Fibroblast of villous mesenchyme (primary cell): ENCODE measurements at places on chromosomes 2 and 18.

DNA sequence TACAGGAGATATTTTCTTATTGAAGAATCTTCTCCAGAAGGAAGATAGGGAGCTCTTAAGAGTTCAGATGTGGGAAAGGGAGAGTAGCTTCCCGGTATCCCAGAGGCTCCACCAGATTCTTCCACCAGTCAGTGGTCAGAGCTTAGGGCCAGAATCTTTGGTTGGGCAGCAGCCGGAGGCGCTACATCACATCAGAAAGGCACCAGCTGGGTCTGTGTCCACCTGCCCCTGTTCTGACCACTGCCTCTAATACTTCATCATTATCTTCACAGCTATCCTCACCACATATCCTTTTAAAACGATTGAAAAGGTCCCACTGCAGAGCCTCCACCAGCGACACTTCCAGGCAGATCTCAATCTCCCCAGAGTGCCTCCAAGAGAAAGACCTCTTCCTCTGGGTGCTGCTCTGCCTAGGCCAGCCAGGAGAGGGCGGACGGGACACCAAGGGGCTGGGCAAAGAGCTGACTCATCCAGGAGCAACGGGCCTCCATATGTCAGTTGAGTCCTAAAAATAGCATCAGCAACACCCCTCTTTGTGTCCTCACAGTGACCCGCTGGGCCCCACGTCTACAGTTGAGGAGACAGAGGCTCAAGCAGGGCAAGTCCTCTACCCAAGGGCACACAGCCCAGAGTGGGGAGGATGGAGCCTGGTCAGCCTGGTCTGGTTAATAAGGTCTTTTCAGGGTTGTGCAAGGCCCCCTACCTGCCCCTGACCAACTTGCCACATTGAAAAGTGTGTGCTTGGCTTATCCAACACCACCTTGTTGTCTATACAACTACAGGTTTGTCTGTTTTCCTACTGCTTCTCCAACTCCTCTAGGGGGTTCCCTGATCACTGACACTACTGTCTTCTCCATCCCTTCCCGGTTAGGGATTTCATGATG, 81.2 kb downstream of the ADD2 start:
- DNase-seq: peak; percentile 52

- DNase-seq: peak; percentile 85
Measured at GRCh38 chr2:223598994-223599639, 3.0 kb downstream of the SCG2 start.

DNA sequence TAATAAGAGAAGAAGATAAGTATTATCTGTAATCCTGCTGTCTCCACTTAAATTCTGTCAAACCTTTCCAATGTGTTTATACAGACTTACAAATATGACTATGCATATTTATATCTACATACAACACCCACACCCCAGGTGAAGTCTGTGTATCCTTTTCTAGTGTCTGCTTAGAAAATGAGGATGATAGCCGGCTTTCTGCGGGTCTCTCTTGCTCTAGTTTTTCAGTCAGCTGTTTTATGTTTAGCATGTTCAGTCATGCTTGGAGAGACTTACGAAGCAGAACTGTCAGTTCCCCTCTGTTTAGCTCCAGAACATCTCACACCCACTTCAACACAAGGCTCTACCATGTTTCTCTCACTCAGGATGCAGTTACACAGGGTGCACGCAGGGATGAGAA, 137.3 kb upstream of the NFATC1 start:
- DNase-seq: no peak

DNA sequence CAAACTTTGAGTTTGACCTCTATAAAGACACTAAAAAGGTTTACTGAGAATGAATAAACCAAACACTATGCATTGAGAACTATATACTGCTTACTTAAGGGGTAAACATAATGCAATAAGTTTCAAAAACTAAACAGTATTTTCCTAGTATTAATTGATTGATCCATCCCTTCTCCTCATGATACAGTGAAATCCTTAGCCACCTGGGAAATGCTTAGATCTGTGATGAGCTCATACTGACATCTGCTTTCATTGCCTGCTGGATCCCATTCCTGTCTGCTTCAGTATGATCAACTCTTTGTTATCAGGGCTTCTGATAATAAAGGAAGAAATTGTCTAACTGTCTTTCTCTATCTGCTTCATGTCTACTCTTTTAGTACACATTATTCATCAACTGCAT, 74.9 kb upstream of the UBE2E3 start:
- DNase-seq: no peak

DNA sequence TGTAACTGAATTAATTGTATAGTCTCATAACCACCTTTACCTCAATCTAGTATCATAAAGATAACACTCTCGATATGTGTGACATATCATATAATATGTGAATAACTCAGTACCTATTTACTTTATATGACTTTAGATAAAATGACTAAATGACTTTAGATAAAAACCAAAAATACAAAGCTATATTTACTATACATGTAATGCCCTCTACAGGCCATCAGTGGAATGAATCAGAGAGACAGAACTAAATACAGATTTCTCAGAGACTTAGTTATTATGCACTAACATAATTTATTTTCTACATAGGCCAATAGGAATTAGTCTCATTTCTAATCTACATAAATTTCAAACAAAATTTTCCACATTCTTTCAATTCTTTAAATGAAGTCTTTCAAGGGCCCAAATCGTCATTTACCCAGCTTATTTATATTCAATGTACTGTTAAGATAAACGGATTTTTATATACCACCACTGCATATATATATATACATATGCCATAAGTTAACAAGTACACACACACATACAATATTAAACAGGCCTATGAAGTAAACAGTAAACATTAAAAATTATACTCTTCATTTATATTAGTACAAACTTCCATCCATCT, 219.9 kb downstream of the EXOC6B start:
- peak; percentile 26 for DNase-seq

DNA sequence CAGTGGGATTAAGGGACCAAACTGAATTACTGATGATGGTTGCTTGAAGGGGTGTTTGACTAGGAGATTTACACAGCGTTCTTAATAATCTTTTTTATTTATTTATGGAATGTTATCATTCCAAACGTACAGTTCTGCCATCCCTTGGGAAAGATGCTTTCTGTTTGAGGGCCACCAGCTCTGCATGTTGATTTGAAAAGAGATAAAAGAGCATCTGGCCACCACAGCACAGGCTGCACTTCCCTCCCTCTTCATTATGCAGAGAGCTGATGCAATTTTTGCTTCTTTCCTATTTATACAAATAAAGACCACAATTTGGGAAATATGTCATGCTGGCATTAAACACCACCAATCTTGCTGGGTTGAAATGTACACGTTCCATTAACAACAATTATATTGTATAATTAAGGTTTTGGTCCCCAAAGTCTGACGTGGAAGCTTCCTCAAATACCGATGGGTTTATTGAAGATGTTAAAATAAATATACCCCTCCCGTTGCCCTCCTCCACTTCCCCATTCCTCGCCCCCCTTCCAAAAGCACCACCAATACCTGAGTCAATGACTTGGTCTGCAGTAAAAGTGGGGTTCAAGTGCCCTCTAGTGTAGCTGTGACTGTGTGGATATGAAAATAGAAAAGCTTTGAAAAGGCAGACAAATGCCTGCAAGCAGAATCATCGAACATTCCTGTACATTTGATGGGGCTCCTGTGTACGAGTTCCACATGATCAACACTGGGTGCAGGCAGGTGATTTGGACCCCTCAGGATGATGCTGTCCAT, 211.9 kb downstream of the HRH4 start:
- DNase-seq: peak; percentile 39

- no peak for DNase-seq
Measured at GRCh38 chr18:45876161-45876560, 50.7 kb downstream of the SIGLEC15 start.

DNA sequence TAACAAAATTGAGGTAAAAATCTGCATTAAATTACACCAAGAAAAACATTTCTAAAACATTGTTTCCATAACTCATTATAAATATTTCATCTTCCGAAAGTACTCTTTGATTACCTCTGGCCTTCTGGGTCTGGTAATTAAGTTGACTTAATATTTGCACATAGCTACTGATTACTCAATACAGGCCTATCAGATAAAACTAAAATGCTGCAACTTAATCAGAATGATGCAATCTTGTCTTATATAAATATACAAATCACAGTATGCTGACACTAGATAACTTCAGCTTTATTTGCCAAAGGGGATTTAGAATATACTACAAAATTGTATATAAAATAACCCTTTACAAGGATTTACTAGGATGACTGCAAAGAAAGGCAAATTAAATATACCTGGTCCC, 49.3 kb downstream of the SLC35F5 start:
- DNase-seq: peak; percentile 75

DNA sequence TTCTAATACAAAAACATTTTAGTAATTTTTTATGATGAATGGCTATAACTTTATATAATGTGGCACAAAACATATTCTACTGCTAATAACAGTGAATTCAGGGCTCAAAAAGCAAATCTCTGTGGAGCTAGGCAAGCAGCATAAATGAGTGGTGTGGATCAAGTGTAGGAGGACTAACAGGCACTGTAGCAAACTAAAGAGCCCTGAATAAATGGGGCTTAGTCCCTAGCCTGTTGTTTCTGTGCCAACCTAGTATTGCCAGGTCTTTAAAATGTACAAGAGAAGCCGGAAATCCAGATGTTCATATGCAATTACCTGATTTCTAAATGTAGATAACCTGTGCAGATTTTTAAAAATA, 18.5 kb downstream of the REL start:
- no peak for DNase-seq

DNA sequence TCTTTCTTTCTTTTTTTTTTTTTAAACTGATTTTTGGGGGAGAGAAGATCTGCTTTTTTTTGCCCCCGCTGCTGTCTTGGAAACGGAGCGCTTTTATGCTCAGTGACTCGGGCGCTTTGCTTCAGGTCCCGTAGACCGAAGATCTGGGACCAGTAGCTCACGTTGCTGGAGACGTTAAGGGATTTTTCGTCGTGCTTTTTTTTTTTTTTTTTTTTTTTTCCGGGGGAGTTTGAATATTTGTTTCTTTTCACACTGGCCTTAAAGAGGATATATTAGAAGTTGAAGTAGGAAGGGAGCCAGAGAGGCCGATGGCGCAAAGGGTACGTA, 587 bp downstream of the MEIS1 start:
- no peak for DNase-seq

DNA sequence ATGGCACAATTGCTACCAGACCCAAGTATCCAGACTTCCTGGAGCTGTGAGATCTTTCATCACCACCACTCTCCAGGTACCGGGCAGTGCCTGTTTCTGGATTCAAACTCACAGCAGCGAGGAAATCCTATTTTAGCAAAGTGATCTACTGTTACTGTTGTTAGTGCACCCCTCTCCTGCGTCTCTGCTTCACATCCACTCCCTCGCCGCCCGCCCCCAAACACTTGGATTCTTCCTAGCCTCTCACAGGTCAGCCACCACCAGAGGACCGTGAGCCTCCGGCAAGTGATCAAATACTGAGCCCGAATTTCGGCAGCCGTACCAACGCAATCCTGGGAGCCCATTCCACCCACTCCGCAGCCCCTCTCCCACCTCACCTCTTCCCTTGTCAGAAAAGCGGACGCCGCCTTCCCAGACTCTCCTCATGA, 519 bp downstream of the METTL4 start:
- peak; percentile 78 for DNase-seq

DNA sequence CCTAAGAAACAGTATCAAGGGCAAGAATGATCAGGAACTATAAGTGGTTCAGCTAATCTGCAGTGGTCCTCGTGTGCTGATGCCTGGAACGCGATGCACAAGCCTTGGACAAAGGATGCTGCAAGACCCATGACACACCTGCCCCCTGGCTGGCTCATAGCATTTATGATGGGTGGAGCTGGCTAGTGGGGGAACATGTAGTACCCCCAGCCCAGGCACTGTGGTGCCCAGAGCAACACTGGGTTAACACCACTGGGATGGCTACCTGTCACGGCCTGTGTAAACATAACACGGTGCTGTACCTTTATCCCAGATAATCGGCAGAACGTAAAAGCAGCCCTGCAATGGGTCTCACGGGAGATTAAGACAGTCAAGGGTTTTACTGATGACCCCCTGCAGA, 60.3 kb upstream of the PEX13 start:
- DNase-seq: no peak

- no peak for DNase-seq
Measured at GRCh38 chr2:121888189-121888557, 132.7 kb downstream of the TSN start.

- DNase-seq: no peak
Measured at GRCh38 chr2:30112561-30112960, 34.2 kb upstream of the YPEL5 start.

DNA sequence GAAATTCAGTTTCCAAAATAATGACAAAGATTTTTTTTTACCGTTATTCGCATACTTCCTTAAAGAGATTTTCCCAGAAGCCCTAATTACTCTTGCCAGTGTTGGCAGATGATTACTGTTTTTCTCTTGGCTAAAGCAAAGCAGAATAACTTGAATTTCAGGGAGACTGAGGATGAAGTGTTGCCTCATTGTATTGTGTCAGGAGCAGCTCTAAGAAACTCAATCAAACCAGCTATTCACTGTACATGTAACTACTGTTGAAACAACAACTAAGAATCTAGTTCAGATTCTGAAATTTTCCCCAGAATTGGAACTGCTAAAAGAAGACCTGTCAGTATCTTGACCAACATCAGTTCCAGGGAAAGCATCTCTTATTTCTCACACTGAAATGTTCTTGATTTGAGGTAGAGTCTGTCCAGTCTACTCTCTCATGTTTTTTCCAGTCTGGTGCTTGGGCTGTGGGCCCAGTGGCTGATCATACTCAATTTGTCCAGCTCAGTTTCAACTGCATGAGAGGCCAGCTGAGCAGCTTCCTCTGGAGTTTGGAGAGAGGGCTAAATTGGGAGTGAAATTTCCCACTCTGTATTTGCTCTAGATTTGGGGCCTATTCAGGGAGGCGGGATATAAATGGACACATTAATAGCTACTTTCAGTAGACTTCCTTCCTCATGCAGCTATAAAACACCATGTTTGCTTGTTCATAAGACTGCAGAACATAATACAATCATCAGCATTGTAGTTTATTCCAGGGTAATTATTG, 78.5 kb downstream of the PPP1R1C start:
- DNase-seq: no peak

DNA sequence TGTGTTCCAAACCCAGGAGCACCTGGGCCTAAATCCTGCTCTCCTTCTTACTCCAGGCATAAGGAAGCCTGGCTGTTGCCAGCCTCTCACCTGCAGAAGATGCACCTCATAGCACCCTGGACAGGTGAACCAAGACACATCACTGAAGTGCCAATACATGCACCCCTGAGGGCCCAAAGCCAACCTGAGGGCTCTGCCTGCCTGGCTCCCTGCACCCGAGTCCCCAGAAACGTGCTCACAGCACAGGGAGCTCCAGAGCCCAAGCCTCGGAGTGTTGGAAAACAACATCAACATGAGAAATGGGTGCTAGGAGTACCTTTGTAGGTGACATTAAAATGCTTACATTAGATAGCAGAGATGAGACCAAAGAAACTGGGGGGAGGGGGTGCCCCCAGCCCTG, 96.3 kb upstream of the RAB6C start:
- no peak for DNase-seq
